NCI-H460 (cell line): ENCODE measurements at places on chromosomes 2 and 18. TPM values are rescaled to one million over a fixed set of nuclear protein-coding genes. Genes with fewer than 3 reads are reported as not detected.

Gene DNAJC5G
- not detected in 2 replicates for total RNA-seq

- DNase-seq = no peak
These were observed 17.6 kb downstream of the KCNK3 start for GRCh38 chr2:26710145-26710544.

Gene FIGLA
- not detected in 2 replicates for total RNA-seq

Gene GPR45
- not detected in 2 replicates for total RNA-seq

DNA sequence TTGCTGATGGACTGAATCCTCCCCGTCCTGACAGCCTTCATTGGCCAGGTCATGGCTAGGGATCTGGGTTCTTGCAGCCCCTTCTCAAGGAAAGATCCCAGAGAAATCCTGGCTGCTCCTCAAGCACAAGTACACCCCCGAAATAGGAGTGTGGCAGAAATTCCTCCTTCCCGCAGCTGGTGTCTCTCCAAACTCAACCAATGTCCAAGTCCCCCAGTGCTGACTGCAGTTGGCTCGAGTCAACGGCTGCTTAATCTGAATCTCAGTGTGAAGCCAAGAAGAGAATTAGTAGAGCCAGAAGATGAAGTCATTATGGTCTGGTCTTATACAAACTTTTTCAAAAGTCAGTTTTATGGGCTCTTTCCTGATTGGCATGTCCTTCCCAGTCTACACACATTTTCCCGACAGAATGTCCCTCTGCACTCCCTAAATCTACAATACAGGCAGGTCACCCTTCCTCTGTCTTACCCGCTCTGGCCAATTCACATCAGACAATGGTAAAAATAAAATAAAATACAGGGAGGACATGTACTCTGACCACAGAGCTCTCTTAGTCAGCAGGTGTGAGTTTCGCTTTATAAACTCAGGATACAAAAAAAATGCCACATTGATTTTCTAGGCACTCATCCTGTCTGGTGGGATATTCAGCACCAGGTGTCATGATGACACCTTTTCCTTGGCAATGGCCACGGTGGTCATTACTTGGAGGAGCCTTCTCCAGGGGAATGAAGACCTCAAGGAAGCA, 76.9 kb upstream of the PAPOLG start:
- no peak for DNase-seq

Gene MARCHF4
- total RNA-seq = 0.97 and 1.7 TPM in 2 replicates

Gene TRIM43
- 0.07 TPM in 1 of 2 replicates, not detected in the other for total RNA-seq

Gene MAPK4
- total RNA-seq = 1.8 and 2.5 TPM in 2 replicates

- DNase-seq = no peak
These were observed 57.2 kb downstream of the CYBRD1 start for GRCh38 chr2:171579481-171579880.

DNA sequence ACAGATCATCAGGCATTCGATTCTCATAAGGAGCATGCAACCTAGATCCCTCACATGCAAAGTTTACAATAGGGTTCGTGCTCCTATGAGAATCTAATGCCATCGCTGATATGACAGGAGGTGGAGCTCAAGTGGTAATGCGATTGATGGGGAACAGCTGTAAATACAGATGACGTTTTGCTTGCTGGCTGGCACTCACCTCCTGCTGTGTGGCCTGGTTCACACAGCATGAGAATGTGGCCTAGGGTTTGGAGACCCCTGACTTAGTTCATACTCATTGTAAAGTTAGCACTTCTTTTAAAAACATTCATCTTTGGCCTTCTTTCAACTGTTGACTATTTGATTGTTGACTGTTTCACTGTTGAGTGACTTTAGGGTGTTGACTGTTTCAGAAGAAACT, 8.7 kb upstream of the CHMP1B start:
- no peak for DNase-seq

Gene TSPYL6
- not detected in 2 replicates for total RNA-seq

Gene NYAP2
- total RNA-seq = not detected in 2 replicates

GRCh38 chr2:45233301-45233700, 224.0 kb upstream of the SIX2 start:
- DNase-seq = no peak

DNA sequence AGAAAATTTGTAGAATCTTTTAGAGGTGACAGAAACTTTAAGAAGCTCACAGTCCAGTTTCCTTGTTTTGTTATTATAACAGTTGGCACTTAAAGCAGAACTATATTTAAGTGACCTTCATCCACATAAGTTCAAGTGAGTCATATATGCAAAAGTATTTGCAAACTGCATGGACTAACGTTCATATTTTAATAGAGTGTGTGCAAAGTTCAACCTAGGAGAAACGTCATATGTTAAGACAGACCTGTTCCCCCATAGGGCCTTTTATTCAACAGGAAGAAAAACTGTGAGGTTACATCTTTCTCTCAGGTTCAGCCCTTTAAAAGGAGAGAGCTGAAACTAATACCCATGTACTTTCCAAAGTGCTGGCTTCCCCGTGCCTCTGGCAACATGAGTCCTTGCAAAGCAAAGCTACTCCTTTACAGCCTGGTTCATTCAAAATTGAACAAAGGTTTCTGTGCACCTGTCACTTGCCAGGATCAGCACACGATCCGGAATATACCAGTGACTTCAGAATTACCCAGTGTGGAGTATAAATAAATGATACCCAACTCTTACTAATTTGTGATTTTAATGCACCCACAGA, 280.0 kb upstream of the RAB12 start:
- DNase-seq = no peak
